ENCODE measurements at places on chromosomes 5 and 9.
A peak's percentile ranks its signal among the peaks of the same experiment; 100 is the strongest.

DNA sequence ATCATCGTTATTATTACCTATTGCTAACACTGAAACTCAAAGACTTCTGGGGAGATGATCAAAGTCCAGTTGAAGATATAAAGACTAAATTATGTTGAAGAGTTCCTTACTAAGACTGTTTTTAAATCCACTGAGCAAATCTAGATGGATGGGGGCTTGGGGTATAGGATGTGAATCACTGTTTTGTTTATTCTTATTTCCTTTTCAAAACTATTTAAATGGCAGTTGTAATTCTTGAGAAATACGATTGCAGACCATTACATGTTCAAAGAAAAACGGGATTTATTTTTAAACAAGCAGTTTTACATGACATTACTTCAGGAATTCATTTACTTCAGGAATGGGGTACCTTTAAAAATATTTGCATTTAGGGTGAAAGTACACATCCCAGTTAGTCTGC is 4.3 kb downstream of the RASGRF2 start:
- DNase-seq: no peak

- DNase-seq: no peak
These were observed 79.2 kb upstream of the HSPA9 start for GRCh38 chr5:138654281-138654867.

- DNase-seq: peak; percentile 90
These were observed 162.6 kb downstream of the GLIS3 start for GRCh38 chr9:4137234-4137633.

DNA sequence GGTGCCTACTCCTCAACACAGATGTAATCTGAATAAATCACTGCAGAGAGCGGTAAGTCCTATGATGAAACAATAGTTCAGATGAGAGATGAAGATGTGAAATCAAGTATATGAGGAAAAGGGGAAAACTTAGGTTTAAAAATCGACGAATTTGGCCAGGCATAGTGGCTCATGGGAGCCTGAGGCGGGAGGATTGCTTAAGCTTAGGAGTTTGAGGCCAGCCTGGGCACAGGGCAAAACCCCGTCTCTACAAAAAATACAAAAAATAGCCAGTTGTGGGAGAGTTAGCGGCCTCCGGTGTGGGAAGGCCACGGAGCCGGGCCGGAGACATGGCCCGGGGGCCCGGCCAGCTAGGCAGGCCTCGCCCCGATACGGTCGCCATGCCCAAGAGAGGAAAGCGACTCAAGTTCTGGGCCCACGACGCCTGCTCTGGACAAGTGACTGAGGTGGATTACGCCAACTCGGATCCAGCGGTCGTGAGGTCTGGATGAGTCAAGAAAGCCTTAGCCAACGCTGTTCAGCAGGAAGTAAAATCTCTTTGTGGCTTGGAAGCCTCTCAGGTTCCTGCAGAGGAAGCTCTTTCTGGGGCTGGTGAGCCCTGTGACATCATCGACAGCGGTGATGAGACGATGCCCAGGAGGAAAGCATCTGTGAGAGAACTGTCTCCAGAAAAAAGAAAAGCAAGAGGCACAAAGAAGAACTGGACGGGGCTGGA is 62.8 kb upstream of the SUB1 start:
- DNase-seq: peak; percentile 84

- DNase-seq: no peak
These were observed 64.0 kb upstream of the STC2 start for GRCh38 chr5:173392172-173392571.

DNA sequence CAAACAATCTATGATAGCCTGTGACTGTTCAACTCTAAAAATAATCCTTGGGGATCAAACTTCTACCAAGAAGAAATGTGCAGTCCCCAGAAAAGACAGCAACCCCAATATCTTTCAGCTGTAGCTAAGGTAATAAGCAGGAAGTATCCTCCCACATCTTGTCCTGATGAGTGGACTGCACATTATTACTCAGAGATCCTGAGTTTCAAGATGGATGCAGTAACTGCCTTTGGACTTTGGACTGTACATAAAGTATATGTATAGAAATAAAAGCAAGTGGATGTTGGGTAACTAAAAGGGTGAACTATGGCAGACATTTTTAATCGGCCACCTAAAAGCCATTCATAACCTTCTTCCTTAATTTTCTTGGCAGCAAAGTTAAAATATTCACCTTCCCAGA is 45.1 kb downstream of the SMIM23 start:
- DNase-seq: no peak

GRCh38 chr5:136201870-136202269 is 8.9 kb upstream of the SMIM32 start:
- DNase-seq: no peak

DNA sequence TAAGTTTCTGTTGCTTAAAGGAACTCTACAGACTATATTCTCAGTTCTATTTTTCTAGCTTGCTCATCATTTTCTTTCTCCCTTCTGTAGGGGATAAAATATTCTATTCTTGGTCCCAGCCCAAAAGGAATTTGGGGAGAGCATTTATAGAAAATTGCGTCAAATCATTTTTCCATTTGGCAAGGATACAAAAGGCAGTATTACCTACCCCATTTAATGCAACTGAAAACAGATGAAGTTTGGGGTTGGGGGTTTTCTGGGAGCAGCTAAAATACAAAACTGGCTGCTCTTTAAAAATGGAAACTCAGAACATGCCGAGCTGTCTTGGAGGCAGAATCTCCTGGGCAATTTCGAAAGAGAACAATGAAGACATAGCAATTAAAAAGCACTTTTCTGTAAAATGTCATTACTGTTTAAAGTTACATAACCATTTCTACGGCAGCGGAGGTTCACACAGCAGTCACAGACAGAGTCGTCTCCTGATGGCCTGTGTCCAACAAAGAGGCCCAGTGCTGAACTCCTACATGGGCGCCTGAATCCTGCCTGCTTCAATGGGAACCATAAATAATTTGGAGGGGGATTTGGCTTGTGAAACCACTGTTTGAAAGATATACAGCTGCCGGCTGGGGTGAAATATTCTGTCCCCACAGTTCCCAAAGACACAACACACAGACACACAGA is 152.4 kb downstream of the BRINP1 start:
- DNase-seq: peak; percentile 1
